ENCODE measurements at places on chromosomes 16 and 17.

- no peak for DNase-seq
Measured at GRCh38 chr16:74261068-74261467, 35.5 kb upstream of the PSMD7 start.

DNA sequence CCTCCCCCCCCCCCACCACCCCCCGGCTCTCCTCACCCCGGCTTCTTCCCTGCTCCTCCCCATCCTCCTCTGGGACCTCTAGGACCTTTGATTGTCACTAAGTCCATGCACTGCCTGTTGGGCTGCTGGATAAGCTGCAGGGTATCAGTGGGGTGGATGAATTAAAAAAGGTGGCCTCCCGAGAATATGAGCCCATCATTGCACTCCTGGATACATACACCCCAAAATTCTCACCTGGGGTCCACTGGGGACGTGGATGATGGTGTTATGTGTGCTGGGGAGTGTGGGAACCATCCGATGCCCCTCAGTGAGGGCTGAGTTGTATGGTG, 88.8 kb downstream of the IRF8 start:
- no peak for DNase-seq

- peak; percentile 76 for DNase-seq
Measured at GRCh38 chr17:34997355-34997862, 17.1 kb downstream of the LIG3 start.

DNA sequence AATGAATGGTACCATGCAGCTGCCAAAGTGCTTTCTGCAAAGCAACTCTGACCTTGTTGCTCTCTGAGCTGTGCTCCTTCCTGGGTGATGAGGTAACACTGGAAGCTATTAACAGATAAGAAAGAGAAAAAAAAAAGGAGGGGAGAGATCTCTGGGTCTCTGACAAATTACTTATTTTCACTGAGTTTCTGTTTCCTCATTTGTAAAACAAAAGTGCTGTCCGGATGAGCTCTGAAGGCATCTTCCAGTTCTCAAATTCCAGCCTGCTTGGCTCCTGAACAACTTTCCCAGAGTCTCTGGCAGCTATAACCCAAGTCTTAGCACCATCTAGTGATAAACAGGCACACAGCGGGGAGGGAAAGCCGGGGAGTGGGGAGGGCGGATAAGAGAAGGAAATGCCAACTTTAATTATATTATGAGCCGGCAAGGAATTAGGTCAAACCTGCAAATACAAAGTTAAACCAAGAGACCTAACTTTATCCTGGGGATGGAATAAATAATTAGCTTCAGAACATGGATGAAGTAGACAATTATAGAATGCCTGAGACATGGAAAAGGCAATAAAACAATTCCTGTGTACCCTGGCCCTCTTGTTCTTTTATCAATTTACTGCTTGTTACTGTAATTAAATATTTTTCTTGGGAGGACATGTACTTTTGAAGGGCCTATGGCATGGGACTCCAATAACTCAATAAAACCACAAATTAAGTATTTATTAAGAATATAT, 61.3 kb upstream of the KIFC3 start:
- DNase-seq, result peak; percentile 81

GRCh38 chr17:60188759-60189158, 39.0 kb downstream of the CA4 start:
- DNase-seq, result no peak

DNA sequence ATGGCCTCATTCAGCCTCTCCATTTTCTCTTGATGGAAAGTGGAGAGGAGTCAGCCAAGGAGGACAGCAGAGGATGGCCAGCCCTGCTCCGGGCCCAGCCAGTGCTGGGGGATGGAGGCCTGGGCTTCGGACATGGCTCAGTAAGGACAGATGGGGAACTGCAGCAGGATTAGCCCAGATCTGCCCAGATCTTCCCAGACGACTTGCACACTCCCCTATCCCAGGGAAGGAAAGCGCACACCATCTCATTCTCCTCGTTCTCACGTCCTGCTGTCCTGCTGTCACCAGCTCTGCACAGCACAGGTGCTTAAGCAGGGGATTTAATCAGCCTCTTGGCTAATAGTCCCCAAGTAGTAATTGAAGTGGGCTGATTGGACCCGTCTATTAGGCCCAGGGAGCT, 100.2 kb upstream of the SDK2 start:
- no peak for DNase-seq
